Activated CD4-positive, alpha-beta T cell treated with anti-CD3 and anti-CD28 coated beads, Interleukin-2, amount 50 U/mL, for 1 hour (primary cell): ENCODE measurements at places on chromosomes 7 and 10.

DNA sequence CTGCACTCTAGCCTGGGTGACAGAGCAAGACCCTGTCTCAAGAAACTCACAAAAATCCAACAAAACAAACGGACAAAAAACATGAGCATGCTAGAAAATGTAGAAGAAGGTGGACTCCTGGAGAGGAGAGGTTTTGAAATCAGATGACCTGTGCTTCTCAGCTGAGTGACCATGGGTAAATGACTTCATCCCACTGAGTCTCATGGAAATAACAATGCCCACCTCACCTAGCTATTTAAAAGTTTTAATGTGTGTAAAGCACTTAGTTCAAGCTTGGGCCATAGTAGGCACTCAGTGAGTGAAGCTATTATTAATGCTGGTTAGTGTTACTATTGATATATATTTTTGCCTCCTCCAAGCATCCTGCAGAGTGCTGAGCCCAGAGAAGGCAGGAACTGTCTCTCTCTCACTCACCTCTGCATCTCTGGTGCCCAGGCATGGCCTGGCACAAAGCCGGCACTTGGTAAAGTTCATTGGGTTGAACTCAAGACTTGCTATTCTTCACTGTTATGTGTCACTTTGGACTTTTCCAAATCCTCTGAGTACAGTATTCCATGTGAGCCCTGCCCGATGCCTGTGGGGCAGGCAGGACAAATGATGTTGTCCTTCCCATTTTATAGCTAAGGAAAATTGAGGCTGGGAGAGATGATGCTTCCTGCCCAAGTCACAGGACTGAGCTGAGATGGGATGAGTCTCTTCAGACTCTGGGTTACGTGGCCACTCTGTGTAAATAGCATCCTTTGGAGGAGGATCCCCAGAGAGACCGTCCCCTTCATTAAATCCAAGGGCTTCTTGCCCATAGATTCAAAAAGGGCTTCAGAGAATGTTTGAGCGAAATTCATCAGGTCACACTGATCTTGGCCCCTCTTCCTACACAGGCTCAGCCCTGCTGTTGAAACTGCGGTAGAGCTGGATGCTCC, 81.4 kb upstream of the EMX2 start:
- no peak for DNase-seq

DNA sequence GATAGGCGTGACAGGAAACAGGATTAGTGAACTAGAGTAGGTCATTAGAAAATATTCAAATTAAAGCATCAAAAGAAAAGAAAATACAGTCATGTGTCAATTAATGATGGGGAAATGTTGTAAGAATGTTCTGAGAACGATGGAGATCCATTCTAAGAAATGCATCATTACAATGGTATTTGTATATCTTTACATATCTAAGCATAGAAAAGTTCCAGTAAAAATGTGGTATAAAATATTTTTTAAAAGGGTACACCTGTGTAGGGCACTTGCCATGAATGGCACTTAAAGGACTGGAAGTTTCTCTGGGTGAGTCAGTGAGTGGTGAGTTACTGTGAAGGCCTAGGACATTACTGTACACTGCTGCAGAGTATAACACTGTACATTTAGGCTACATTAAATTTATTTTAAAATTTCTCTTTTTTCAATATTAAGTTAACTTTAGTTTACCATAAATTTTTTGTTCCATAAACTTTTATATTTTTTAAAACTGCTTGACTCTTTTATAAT, 282.5 kb downstream of the BMPER start:
- DNase-seq, result no peak

- DNase-seq, result no peak
Observed at GRCh38 chr7:46626261-46626660, 705.2 kb upstream of the IGFBP3 start.

- no peak for DNase-seq
Observed at GRCh38 chr10:1083581-1083980, 27.4 kb downstream of the WDR37 start.

DNA sequence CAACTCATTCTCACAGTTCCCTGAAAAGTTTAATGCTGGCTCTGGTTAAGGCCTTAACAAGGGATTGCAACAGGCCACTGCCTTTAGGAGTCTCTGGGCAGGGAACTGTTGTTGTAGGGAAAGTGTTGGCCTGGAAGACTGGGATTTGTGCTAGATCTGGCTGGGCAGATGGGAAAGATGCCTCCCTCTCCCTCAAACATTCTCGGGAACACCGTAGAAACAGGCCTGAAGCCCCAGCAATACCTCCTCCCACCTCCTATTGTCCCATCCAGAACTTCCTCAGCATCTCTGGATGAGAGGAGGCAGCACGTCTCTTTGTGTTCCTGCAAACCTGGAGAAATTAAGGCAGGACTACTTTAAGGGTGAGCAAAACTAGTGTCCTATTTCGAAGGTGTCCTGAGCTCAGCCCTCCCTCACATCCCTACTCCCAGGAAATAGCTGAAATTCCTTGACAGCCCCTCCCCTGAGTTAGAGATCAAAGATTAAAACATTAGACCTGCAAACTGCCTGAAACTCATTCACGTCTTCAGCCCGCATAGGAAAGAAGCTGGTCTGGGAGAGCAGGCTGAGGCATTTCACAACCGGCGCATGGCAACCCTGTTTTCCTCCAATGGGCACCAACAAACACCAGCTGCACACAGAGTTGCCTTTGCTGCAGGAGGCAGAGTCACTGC, 10.9 kb upstream of the MAP3K8 start:
- no peak for DNase-seq

- DNase-seq, result no peak
Observed at GRCh38 chr7:29605671-29606070, 42.0 kb downstream of the PRR15 start.

- no peak for DNase-seq
Observed at GRCh38 chr10:16644146-16644545, 122.5 kb upstream of the C1QL3 start.

- DNase-seq, result no peak
Observed at GRCh38 chr10:14585287-14586193, 189.2 kb downstream of the FAM107B start.

DNA sequence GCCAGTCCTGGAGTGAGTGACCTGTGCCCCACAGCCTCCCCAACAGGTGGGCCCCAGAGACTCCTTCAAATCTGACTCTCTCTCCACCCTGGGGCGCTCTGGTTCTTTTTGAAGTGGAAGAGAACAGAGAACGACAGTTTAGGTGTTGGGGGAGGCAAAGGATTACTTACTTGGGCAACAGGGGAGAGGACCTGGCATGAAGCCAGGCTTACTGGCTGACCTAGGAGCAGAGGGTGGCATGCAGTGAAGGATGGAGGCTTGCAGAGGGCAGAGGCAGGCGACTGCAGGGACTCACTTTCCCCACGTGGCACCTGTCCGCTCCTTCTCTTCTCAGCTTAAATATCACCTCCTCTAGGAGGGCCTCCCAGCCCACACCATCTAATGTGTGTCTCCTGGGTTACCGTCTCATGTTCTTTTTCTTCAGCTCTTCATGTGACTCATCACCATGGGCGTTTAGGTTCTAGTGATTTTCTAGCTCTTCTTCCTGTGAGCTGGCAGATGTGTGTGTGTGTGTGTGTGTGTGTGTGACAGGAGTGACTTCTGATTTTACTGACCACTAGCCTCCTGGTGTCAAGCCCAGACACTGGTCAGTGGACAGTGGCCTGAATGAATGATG, 15.5 kb downstream of the LZTS2 start:
- no peak for DNase-seq

- DNase-seq, result no peak
Observed at GRCh38 chr7:67447297-67447696, 450.7 kb downstream of the TYW1 start.

DNA sequence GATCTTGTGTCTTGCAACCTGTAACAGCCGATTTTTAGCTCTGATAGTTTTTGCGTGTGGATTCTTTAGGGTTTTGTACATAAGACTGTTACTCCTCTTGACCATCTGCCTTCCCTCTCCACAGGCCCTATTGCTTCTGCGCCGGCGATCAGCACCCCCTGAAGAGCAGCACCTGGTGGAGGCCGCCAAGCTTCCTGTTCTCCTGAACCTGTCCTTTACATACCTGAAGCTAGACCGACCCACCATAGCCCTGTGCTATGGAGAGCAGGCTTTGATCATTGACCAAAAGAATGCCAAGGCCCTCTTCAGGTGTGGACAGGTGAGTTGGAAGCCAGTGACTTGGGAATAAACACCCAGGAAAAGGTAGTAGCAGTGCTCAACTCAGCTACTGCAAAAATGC, 12.6 kb downstream of the FKBP6 start:
- DNase-seq, result no peak

- no peak for DNase-seq
Observed at GRCh38 chr7:155255071-155255470, 42.6 kb upstream of the INSIG1 start.

- DNase-seq, result no peak
Observed at GRCh38 chr7:11612737-11613136, 219.3 kb downstream of the THSD7A start.

GRCh38 chr10:59891936-59892335, 14.4 kb downstream of the CCDC6 start:
- no peak for DNase-seq

GRCh38 chr10:123637326-123637880, 28.8 kb upstream of the GPR26 start:
- no peak for DNase-seq

- no peak for DNase-seq
Observed at GRCh38 chr10:71580926-71581325, 138.7 kb downstream of the C10orf105 start.

GRCh38 chr10:27944005-27944404, 54.9 kb downstream of the ODAD2 start:
- no peak for DNase-seq

DNA sequence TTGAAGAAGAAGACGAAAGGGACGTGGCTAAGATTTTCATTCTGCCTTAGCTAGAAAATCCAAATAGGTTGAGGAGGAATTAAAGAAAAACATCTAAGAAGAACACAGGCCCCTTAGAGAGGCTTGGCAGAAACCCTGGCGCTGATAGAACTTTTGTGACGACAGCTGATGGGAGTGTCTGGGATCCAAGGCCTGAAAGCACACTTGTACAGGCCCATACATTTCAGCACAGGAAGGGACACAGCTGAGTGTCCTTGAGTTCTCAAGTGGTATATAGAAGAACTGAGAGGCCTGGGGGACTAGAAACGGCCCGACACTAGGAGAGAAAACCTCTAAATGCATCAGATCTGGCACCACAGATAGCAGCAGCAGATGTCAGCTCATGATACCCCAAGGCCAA, 39.5 kb downstream of the PRPS1L1 start:
- no peak for DNase-seq

DNA sequence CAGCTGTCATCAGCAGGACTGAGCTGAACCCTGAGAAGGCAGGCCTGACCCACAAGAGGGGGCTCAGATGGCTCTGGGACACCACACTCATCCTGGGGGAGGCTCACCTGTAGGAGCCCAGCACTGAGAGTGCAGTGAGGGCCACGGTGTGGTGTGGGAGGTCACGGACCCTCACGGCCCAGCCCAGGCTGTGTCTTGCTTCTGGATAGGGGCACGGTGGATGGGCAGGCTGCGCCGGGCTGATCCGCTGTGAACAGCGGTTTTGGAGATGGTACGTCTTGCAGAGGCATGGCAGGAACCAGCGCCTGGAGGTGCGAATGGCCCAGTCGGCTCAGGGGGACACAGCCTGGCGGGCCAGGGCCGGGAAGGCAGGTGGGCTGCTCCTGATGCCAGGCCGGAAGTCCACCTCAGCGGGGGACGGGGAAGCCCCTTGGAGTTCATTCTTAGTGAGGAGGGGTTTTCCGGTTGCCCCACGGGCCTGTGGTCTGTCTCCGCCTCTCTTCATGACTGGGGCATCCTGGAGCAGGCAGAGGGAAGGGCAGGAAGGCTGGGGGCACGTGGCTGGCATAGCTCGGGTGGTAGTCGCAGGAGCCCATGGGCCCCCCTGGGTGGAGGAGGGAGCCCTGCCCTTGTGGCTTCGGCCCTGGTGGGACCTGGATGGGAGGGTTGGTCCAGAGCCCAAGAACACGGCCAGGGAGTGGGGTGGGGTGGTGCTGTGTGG, 112.5 kb downstream of the UNCX start:
- DNase-seq, result no peak

DNA sequence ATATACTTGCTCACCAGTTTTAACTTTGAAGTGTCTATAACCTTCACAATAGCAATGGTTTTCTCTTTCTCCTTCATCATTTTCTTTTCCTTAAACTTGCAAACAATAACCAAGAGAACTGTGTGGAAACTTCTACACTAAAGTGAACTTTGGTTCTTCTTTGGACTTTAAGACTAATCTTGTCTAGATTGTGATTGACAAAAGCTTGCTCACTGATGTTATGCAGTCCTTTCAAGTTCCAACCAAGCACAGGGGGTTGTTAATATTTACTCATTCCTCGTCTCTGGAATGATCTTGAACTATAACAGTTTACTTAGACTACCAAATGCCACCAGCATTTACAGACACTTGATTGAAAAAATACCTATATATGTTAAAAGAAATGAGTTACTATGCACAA, 62.4 kb downstream of the TFEC start:
- DNase-seq, result no peak

DNA sequence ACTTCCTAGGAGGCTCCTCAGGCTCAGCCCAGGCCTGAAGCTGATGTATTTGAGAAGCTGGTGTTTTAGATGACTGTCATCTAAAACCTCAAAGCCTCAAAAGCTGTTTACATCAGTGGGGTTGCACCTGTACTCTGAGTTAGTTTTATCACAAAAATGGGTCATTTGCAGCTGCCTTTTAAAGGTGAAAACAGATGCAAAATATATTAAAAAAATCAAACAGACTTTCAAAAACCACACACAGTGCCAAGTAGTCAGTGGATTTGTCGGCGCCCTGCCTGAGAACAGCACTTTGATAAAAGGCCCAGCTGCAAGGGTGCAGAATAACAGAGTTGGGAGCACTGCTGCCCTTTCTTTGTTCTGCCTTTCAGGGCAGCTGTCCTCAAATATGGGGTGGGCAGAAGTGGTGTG, 103.0 kb downstream of the VOPP1 start:
- DNase-seq, result peak; percentile 29

DNA sequence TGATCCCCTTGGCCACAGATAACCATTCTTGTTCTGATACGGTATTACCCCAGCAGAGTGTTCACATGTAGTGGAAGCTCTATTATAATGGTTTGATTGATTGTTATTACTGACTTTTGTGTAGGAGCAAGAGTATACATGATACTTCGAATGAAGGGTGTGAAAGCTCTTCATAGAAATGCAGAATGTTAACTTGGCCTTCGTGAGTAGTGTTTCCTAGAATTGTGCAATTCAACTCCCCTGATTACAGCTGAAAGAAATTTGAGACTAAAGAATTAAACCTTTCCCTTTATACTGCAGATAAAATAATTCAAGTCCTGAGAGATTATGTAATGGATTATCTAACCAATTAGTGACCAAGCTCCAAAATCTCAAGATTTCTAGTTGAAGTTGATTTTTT, 38.2 kb downstream of the MKLN1 start:
- no peak for DNase-seq

GRCh38 chr7:135964791-135965190, 12.4 kb downstream of the MTPN start:
- no peak for DNase-seq

- DNase-seq, result no peak
Observed at GRCh38 chr10:122504610-122504950, 43.2 kb downstream of the HTRA1 start.

GRCh38 chr7:149286811-149287400, 24.9 kb downstream of the ZNF783 start:
- DNase-seq, result no peak
